Hematopoietic multipotent progenitor cell treated with erythropoietin and hydrocortisone succinate and interleukin-3 and kit ligand, for 8 days (in vitro differentiated cells): ENCODE measurements at places on chromosomes 16 and 17.

- no peak for DNase-seq
Measured at GRCh38 chr16:88365244-88365865, 17.4 kb upstream of the ZNF469 start.

GRCh38 chr17:7579834-7580603 lies 581 bp downstream of the CD68 start:
- peak; percentile 56 for DNase-seq

GRCh38 chr17:19262650-19263631 lies 25.8 kb downstream of the EPN2 start:
- DNase-seq = no peak

DNA sequence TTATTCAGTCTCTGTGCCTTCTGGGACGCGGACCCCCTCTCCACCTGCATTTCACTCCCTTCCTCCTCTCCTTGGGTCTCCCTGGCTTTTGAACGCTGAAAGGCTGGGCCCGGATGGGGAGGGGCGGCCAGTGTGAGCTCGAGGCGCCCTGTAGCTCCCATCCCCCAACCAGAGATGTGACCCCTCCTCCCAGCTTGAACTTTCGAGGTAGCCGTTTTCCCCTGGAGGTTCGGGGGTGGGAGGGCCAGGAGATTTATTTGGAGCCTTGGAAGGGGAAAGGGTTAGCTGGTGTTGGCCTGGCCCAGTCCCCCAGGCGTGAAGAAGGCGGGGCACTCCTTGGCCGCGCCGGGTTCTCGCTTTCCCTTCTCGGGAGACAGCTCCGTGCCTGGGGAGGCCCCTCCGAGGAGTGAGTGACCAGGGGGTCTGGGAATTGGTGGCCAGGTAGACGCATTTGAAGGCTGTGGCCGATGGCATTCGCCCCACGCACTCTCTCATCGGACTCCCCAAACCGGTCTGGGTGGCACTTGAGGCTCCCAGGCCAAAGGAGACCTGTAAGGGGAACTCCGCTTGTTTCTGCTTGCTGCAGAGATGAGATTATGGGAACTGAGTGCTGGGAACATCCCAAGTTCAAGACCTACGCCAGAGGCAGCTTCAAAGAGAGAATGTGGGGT lies 942 bp downstream of the LDAF1 start:
- DNase-seq = peak; percentile 11

DNA sequence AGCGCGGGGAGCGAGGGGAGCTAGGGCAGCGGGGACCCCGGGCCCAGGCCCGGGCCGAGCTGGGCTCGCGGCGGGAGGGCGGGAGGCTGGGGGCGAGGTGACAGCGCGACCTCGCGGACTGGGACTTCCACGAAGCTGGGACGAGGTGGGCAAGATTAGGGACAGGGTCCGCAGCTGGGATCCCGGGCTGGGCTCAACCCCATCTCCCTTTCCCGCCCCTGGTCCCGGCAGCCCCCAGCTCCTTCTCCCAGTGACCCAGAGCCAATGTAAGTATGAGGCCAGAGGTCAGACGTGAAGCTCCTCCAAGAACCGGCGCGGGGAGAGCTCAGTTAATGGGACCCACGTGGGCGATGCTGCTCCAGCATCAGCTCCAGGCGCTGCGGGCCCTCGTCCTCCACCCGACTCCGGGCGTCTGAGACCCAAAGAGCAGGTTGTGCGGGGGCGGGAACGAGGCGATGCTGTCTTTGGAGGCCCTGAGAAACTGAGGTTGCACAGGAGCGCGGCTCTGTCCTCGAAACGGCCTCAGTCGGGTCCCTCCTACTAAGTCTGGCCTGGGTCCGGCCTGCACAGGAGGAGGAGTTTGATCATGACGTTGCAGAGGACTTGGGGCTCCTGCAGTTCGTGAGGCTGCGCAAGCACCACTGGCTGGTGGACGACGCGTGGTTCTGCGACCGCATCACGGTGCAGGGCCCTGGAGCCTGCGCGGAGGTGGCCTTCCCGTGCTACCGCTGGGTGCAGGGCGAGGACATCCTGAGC lies 585 bp downstream of the ALOX12 start:
- DNase-seq = no peak
